A673 (cell line): ENCODE measurements at places on chromosomes 2 and 18. TPM values are rescaled to one million over a fixed set of nuclear protein-coding genes. Genes with fewer than 3 reads are reported as not detected.

Gene GRP
- 286 and 346 TPM in 2 replicates for total RNA-seq

Gene ASB3
- 18.7 and 20.3 TPM in 2 replicates for total RNA-seq

Gene DES
- not detected in 2 replicates for total RNA-seq

Gene THADA
- 35.1 and 39.7 TPM in 2 replicates for total RNA-seq

Gene GFPT1
- total RNA-seq = 53.0 and 56.9 TPM in 2 replicates

Gene CCBE1
- total RNA-seq = 0.42 TPM in 1 of 2 replicates, not detected in the other

Gene BUB1
- 98.0 and 108 TPM in 2 replicates for total RNA-seq

- H3K4me3 ChIP-seq = no peak overlapping the region
- DNase-seq = no peak
- peaks cover 6% of the 10 kb centered on the region for H3K27me3 ChIP-seq
- peaks cover 4% of the 10 kb centered on the region for H3K4me1 ChIP-seq
Observed at GRCh38 chr2:10913501-10914271, 2.0 kb downstream of the KCNF1 start.

GRCh38 chr2:186968277-186968676, 119.3 kb upstream of the ZSWIM2 start:
- no peak for DNase-seq
- no peaks in the 10 kb centered on the region for H3K36me3 ChIP-seq
- no peak overlapping the region for H3K4me3 ChIP-seq
- H3K27ac ChIP-seq = no peak overlapping the region
- no peaks in the 10 kb centered on the region for H3K4me1 ChIP-seq

DNA sequence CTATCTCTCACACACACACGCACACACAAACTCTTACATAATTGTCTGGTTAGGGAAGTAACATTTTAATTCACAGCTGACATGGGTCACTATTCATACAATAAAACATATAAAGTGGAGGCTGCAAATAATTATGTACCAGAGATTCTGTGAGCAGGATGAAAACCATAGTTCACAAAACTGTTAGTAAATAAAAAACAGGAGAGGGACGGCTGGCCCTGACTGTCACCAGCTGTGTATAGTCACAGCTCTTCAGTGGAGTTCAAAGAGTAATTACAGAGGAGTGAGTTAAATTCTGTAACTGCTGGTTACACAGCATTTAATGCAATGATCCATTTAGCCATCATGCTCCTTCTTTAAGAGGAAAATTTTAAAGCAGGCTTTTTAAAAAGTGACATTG, 76.9 kb downstream of the NRXN1 start:
- H3K36me3 ChIP-seq = no peaks in the 10 kb centered on the region
- no peak overlapping the region for H3K4me3 ChIP-seq
- no peaks in the 10 kb centered on the region for H3K27me3 ChIP-seq
- no peak for DNase-seq
- H3K27ac ChIP-seq = no peak overlapping the region

GRCh38 chr2:182015334-182016109, 29.9 kb downstream of the PPP1R1C start:
- no peak overlapping the region for H3K4me3 ChIP-seq
- no peak overlapping the region for H3K27ac ChIP-seq
- H3K36me3 ChIP-seq = no peaks in the 10 kb centered on the region
- no peak for DNase-seq
- no peaks in the 10 kb centered on the region for H3K27me3 ChIP-seq
- H3K4me1 ChIP-seq = no peaks in the 10 kb centered on the region

DNA sequence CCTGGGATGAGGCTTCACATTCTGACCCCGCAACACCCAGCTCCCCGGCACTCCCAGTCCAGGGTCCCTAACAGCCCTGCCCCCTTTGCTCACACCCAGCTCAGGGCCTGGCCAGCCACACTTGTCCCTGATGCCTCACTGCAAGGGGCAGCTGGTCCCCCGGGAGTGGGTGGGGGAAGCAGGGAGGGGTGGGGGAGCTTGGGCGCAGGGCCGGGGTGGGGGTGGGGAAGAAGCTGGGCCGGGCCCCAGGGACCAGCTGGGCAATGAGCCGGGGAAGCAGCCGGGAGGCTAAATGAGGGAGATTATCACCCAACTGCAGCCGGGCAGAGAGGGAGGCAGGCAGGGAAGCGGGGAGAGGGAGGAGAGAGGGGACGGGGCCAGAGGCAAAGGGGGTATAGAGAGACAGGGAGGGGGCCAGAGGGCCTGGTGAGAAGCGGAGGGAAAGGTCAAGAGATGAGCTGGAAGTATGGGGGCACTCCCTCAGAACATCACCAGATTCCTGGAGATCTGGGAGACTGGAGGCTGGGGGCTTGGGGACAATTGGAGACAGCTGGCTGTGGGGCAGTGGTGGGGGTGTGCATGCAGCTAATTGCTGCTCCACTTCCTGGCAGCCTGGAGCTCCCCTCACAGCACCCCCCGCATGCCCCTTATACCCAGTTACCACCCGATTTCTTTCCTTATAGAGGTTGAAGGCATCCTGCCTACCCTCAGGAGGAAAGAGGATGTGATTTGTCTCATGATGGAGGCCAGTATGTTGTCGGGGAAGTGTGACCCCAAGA, 2.5 kb upstream of the ASIC4 start:
- no peaks in the 10 kb centered on the region for H3K27me3 ChIP-seq
- H3K4me1 ChIP-seq = peaks cover 76% of the 10 kb centered on the region
- peak overlapping the region; percentile 69 for H3K27ac ChIP-seq
- H3K4me3 ChIP-seq = no peak overlapping the region
- no peaks in the 10 kb centered on the region for H3K36me3 ChIP-seq
- DNase-seq = peak; percentile 64

DNA sequence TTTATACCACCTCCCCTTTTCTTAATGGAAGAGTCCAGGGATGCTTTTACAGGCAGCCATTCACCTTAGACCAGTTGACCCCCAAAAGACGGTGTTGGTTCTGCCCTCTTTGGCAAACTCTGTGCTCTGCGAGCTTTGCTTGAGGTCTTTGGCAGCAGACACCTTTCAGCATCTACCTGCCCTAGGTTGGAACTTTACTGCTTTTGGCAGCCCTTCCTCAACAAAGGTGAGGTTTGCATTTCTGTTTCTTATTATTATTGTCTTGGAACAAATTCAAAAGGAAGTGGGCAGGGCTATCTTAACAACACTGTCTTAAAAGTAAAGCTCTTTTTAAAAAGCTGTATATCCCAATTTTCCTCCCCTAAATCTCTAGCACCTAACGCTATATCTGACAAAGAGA, 136.4 kb upstream of the SLC14A2 start:
- H3K4me3 ChIP-seq = no peak overlapping the region
- H3K36me3 ChIP-seq = no peaks in the 10 kb centered on the region
- no peak for DNase-seq
- no peaks in the 10 kb centered on the region for H3K4me1 ChIP-seq
- H3K27me3 ChIP-seq = peaks cover 35% of the 10 kb centered on the region

DNA sequence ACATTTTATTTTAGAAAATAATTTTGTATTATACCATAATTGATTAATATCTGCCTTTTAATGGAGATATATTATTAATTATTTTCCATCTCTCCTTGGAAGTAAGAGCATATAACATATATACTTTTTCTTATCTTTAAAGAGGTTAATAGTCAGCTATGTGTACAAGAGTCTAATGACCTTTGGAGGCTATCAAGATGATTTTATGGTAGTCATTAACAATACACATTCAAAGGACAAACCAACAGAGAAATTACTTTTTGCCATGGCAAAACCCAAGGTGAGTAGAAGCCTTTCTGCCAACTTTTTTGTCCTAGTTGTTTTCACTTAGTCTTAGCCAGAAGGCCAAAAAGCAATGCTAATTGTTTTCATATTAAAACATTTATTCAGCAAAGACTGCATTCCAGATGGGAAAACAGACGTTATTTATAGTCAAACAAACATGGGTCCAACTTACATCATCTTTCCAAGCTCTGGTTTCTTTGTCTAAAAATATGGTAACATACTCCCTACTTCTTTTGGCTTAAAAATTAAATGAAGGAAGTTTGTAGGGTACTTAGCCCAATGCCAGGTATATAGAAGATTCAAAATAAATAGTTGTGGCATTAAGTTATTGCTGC, 9.6 kb upstream of the DYNC2LI1 start:
- H3K27me3 ChIP-seq = no peaks in the 10 kb centered on the region
- no peak overlapping the region for H3K27ac ChIP-seq
- no peaks in the 10 kb centered on the region for H3K4me1 ChIP-seq

- H3K4me1 ChIP-seq = peaks cover 23% of the 10 kb centered on the region
- no peak overlapping the region for H3K4me3 ChIP-seq
- H3K27me3 ChIP-seq = peaks cover 99% of the 10 kb centered on the region
- no peak for DNase-seq
- no peak overlapping the region for H3K27ac ChIP-seq
Observed at GRCh38 chr2:72914206-72914559, 3.1 kb upstream of the EMX1 start.

DNA sequence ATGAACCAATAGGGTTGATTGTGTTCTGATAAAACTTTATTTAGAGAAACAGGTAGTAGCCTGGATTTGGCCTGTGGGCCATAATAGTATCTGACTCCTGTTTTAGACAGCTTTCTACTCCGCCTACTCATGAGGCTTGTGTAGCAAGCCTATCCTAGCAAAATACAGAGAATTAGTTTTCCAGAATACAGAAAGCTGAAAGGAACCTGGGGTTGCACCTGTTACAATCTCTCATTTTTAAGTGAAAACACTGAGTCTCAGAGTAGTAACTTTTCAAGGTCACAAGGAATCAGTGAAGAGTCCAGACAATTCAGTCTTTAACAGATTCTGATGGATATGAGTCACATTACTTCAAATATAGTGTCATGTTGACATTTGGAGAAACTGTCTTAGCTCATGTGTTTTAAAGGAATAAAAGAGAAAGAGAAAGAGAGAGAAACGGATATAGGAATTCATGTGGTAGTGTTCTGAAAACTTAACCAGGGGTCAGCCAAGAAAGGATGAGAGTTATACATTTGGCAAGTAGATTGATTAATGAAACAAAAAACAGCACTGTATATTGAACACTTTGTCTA, 17.0 kb downstream of the ARHGAP28 start:
- H3K36me3 ChIP-seq = no peaks in the 10 kb centered on the region
- no peak overlapping the region for H3K27ac ChIP-seq
- no peaks in the 10 kb centered on the region for H3K4me1 ChIP-seq

DNA sequence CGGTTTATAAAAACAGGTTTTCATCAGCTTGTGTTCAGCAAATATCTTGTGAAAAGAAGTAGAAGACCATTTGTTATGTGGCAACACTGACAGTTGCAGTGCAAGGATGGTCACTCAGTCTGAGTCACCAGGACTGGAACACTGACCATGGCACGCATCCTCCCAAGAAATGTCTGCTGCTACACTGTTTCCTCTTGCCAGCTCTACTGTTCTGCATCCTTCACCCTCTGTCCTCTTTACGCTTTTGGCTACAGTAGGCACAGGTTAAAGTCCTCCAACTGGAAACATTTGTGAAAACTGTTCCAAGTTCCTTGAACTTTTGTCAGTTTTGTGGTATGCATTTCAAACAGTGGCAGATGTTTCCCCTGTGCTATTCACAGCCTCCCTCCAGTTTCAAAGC, 39.4 kb downstream of the OSR1 start:
- no peak overlapping the region for H3K27ac ChIP-seq
- DNase-seq = no peak
- H3K4me1 ChIP-seq = no peaks in the 10 kb centered on the region
- H3K27me3 ChIP-seq = no peaks in the 10 kb centered on the region
- H3K4me3 ChIP-seq = no peak overlapping the region

- peaks cover 26% of the 10 kb centered on the region for H3K4me1 ChIP-seq
- H3K36me3 ChIP-seq = no peaks in the 10 kb centered on the region
- H3K27ac ChIP-seq = no peak overlapping the region
- H3K27me3 ChIP-seq = no peaks in the 10 kb centered on the region
Observed at GRCh38 chr2:24511894-24512293, 20.8 kb downstream of the NCOA1 start.

DNA sequence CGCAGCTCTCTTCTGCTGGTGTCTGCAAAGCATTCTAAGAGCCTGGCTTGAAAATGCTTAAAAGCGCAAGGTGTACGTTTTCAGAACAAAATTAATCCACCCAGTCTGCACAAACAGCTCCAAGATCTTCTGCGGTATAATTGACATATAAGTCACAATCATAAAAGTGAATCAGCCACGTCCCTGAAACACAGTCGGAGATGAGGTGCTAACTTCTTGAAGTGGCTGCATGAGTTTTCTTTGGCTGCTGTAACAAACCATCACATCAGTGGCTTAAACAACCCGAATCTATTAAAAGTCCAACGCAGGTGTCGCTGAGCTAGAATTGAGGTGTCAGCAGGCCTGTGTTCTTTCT, 32.6 kb downstream of the ARL4C start:
- H3K4me1 ChIP-seq = no peaks in the 10 kb centered on the region
- no peak overlapping the region for H3K27ac ChIP-seq
- H3K27me3 ChIP-seq = no peaks in the 10 kb centered on the region
- H3K4me3 ChIP-seq = no peak overlapping the region
- no peak for DNase-seq
